ENCODE measurements at places on chromosomes 6 and 20.
A peak's percentile ranks its signal among the peaks of the same experiment; 100 is the strongest.

GRCh38 chr6:39338397-39338796, 15.9 kb upstream of the KCNK16 start:
- no peak for DNase-seq

DNA sequence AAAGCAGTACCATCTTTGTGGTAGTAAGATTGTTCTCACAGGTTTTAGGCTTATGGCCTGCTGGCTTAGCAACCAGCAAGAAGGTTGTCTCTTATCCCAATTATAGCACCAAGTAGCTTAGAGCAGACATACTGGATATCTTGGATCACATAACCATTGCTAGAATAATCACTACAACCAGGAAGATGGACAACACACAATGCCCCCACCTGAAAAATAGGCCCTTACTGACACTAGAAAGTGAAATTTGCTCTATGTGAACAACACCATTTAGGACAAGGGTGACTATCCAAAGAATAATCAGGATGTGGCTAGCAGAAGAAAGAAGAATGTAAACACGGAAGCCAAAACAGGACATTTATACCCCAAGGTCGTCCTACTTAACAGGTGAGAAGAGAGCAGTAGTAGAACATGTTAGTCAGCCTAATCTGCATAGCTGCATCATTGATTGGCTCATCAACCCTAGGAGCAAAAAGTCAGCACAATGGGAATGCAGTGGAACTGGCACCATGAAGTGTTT, 172.7 kb upstream of the MARCKS start:
- DNase-seq: no peak

DNA sequence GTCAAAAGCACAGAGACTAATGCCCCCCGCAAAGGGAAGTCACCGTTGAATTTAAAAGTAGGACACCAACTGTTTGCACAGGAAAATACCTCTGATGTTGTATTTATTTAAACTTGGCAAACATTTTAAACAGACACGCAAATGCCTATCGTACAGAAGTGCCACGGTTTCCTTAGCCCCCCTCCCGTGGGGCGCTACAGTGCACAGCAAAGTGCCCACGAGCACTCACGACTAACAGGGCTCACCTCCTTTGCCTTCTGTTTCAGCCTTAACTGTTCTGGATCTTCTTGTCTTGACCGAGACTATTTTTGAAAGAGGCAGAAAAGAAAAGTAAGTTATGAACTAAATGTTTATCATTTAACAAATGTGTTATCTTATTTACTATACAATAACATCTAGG, 67.8 kb downstream of the TAF4 start:
- no peak for DNase-seq

- peak; percentile 12 for DNase-seq
Measured at GRCh38 chr6:70956451-70957283, at the start of gene B3GAT2. Gene B3GAT2 (minus strand): TSS chr6:70957060. CDS start chr6:70956429, 631 bp downstream.

- no peak for DNase-seq
Measured at GRCh38 chr6:128759447-128759846, 123.5 kb upstream of the LAMA2 start.

- DNase-seq: no peak
Measured at GRCh38 chr20:34311118-34312023, 8.2 kb upstream of the AHCY start.

DNA sequence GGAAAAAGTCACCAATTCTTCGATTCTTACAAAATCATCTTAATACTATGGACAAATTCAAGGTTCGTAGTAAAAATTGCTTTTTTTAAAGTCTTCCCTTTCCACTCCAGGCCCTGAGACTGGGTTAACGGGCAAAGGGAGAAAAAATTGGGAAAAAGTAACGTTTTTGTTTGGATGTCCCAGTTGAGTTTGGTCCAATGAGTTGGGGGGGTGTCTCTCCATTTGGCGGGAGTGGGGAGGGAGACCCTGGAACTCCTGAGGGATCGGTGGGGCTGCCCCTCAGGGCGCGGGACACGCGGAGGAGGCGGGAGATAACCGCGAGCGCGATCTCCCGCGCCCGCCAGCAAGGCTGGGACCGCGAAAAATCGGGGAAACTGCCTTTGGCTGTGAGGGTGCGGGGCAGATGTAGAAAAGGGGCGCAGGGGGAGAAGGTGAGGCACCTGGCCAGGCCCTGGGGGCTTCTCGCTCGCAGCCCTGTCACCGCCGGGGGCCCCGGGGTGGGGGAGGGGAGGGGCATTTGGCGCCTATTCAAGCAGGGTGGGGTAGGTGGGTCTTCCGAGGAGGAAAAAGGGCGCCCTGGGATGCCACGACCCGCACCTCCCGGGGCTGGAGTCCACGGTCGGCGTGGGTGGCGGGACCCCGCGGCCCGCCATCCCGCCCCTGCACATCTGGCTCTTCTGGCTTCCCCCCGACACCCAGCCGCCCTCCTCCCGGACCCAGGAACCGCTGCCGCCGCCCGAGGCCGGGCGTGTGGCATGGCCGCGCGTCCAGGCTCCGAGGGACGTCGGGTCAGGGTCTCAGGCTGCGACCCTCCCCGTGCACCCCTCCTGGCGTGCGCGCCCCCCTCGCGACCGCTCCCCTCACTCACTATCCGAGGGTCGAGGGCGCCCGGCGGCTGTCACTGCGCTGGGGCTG, 595 bp downstream of the FBXO5 start:
- no peak for DNase-seq

- DNase-seq: no peak
Measured at GRCh38 chr6:14502551-14502950, 385.0 kb downstream of the CD83 start.

- no peak for DNase-seq
Measured at GRCh38 chr6:3359101-3359752, 97.6 kb downstream of the SLC22A23 start.

DNA sequence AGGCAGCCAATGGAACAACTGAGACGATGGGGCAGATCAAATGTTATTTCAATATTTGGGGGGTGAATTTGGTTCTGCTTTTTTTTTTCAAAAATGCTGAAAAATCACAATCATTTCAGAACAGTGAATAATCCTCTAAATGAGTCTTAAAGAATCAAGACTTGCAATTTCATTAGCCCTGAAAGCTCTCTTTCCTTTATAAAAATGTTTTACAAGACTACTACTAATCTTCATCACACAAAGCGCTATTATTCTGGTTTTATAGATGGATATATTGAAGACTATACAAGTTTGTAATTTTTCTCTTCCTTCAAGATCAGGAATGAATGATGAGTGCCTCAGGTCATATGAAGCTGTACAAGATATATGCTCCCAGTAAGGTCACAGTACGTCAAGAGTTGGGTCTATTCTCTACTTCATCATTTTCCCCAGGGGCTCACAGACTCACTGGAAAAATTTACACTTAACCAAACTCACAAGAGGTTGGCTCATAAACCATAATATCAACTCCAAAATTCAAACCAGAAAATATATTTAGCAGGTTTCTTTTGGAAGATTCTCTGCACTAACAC, 19.5 kb downstream of the RNF24 start:
- no peak for DNase-seq

GRCh38 chr20:41563087-41563486, 55.1 kb downstream of the CHD6 start:
- no peak for DNase-seq

GRCh38 chr6:109611502-109611901, 79.5 kb downstream of the AK9 start:
- no peak for DNase-seq

- DNase-seq: no peak
Measured at GRCh38 chr6:2767657-2768524, 2.7 kb downstream of the WRNIP1 start.

- DNase-seq: peak; percentile 94
Measured at GRCh38 chr20:36064658-36065426, 89.7 kb upstream of the EPB41L1 start.

DNA sequence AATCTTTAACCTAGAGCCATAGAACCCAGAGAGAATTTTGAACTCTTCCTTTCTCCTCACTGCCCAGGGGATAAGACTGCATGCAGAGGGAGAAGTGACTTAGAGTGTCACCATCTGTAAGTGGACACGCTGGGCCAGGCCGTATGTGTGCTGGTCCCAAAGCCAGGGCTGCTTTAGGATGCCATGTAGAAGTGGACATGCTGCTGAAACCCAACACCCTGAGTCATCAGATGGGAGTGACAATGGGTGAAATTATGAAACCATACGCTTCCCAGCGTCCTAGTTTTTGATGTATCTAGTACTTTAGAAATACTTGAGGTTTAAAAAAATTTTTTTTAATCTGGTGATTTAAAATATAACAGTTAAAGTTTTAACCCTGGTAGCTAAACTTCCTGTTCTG, 191.1 kb downstream of the FNDC1 start:
- DNase-seq: no peak

DNA sequence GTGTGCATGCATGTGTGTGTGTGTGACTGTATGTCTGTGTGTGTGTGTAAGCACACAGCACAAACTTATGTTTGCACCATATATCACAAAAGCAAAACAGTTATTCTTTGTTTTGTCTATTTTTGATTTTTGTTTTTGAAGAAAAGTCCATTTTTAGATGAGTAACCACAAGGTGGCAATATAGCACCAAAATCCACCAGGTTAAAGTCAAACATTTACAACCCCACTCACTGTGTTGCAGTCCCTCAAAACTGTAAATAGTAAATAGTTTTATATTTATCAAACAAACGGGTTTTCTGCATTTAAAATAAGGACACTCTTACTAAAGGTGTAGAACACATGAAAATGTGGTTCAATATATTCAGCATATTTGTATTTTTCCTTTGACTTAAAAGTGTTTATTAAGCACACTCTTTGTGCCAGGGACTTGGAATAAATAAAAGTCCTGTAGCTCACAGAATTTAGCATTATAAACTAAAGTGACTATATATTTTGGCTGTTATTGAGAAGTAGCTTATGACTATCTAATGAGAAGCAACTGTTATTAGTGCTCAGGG, 118.5 kb downstream of the GFRAL start:
- DNase-seq: no peak

DNA sequence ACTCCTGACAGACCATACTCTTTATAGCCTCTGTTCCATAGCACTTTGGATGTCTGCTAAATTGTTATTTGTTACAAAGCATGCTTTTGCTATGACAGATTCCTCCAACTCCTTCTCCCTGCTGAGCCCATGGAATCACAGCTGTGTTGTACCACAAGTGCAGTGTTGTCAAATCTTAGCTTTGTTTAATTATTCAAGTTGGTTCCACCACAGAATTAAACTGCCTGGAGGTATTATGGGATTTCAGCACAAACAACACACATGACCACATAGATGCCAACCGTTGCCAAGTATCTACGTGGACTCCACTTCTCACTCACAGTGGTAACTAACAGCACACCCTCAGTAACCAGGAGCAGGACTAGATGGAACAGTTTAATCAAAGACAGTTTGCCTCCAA, 32.7 kb upstream of the MARCKS start:
- DNase-seq: no peak

- no peak for DNase-seq
Measured at GRCh38 chr6:150150821-150151646, 8.2 kb downstream of the PPP1R14C start.

DNA sequence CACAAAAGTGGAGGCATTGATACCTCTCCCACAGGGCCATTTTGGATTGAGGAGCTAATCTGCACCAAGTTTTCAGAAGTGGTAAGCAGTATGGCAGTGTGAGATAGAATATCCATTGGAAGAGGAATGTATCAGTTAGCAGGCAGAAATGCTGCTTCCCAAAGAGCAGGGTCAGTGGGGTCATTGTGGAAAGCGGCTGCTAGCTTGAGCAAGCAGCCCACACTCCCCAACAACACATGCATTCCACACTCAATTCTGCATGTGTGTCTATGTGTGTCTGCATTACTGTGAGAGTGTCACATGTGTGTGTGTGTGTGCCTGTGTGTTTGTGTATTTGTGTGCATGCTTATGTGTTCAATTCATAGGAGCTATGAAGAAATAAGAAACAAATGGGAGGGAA, 190.9 kb upstream of the FOXA2 start:
- DNase-seq: no peak

GRCh38 chr6:70520575-70520974, 46.2 kb upstream of the SDHAF4 start:
- DNase-seq: no peak

DNA sequence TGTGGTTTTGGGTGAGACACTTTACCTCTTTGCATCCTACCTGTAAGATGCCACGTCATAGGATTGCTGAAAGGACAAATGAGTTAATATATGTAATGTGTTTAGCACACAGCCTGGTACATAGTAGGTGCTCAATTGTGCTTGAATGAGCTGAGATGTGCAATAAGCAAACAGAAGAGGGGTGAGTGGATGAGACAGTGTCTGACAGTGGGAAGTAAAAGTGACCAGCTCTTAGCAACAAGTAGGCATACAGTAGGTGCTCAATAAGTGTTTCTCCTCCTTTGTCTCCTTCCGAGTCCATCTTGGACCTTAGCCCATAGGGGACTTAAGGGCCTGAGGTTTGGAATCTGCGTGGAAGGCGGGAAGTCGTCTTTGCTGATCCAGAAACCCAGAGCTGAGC, 104.7 kb downstream of the CEBPB start:
- DNase-seq: no peak

DNA sequence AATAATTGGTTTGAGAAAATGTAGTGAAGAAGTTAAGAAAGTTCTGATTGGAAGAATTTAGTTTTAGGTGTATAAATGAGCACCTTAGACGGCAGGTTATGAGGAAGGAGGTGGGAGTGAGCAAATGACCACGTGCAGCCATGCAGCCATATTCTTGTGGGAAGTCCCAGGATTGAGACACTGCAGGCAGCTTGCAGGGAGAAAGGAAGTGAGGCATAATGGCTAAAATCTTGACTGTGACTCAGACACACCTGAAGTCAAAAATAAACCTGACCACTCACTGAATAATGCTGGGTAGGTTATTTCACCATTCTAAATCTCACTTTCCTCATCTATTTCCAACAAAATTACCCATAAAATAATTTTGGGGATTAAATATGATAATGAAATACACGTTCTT, 16.6 kb downstream of the DSE start:
- DNase-seq: no peak

DNA sequence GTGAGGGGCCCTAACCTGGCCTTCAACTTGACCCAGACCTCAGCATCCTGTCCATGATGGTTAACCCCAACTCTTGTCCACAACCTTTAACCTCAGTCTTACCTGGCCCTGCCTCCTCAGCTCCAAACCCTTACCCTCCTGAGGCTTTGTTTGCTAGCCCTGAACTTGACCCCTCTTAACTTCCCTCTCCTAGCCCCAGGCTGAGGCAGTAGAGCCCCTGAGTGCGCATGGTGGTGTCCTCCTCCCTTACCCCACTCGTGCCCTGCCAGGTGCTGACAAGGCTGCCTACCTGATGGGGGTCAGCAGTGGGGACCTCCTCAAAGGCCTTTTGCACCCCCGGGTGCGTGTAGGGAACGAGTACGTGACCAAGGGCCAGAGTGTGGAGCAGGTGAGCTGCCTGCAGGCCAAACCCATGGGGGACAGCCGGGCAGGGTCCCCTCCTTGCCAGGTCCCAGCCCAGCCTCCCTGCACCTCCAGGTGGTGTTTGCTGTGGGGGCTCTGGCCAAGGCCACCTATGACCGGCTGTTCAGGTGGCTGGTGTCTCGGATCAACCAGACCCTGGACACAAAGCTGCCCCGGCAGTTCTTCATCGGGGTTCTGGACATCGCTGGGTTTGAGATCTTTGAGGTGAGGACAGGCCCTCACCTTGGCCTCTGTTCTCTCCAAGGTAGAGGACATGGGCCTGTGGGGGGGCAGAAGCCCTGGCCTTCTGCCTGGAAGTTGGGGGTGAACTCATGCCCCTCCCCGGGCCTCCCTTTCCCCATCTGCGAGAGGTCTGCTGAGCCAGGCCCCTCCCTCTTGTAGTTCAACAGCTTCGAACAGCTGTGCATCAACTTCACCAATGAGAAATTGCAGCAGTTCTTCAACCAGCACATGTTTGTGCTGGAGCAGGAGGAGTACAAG, 31.9 kb downstream of the MYH7B start:
- DNase-seq: no peak

GRCh38 chr6:4644996-4645395, 131.2 kb upstream of the CDYL start:
- no peak for DNase-seq

All from stimulated activated CD4-positive, alpha-beta T cell treated with anti-CD3 and anti-CD28 coated beads, Interleukin-4, amount 100 ng/mL, for 1 hour (primary cell).